Head of caudate nucleus (tissue), 42 donors: ENCODE measurements at places on chromosomes 3 and 15.

DNA sequence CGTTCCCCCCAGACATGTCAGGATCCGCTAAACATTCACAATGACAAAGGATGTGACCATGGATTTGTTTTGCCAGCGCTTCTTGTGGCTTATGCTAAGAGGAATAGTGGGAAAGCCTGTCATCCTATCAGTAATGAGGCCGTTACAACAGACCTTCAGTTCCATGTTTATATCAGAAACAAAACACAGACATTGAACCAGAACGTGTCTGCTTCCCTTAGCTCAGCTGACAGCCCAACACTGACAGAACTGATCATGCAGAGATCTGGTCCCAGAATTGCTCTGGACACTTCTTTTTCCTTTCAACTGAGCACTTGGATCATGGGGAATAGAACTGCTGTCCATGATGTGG lies 58.3 kb upstream of the MYZAP start:
- DNase-seq = no peak

DNA sequence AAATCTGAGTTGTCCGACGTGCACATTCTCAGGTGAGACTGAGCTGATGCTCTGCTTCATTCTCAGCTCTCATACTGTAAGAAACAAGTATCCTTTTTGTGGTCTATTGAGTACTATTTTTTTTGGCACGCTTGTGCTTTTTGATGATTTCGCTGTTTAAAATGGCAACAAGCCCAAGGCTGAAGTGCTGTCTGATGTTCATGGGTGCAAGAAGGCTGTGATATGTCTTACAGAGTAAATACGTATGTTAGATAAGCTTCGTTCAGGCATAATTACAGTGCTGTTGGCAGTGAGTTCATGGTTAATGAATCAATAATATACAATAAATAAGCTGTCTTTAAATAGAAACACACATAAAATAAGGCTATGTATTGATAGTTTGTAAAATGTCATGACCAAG lies 27.2 kb downstream of the AQR start:
- no peak for DNase-seq

- no peak for DNase-seq
Measured at GRCh38 chr15:50116477-50116876, 2.6 kb downstream of the ATP8B4 start.

- DNase-seq = no peak
Measured at GRCh38 chr3:178826435-178827123, 245.0 kb downstream of the ZMAT3 start.
